Left ventricle myocardium superior (tissue), 1 donor: ENCODE measurements at places on chromosomes 1 and 21. TPM values are rescaled to one million over a fixed set of nuclear protein-coding genes. Genes with fewer than 3 reads are reported as not detected.

DNA sequence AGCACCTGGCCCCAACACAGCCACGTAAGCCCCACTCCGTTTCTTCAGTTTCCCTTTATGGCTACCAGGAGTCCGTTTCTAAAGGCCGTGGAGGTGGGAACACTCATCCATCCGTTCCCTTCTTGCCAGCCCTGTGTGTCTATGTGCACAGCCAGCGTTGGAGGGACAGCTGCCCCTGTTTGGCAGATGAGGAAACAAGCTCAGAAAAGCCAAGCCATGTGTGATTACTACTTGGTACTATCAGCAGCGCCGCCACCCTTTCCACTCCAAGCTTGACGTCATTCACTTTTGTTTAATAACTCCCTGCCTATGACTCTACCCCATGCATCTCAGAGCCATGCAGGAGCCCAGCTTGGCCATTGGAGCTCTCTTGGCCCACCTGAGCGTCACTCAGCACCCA lies 3.5 kb downstream of the LRP8 start:
- DNase-seq = no peak

- no peak for DNase-seq
Measured at GRCh38 chr1:176325664-176326063, 118.6 kb upstream of the COP1 start.

DNA sequence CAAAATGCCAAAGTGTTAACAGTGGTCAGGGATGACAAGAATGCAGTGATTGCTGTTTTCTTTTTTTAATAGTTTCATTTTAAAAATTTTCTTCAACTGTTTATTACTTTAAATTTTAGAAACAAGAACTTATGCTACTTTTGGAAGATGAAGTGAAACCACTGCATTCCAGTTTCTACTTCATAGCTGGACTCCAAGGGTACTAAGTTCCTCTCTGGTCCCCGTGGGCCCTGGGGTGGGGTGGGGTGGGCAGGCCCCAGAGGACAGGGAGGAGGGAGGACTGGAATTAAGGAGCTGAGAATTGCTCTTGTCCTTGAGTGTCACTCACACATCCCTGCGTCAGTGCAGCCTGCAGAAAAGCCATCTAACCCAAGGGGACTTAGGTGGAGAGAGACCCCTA lies 97.3 kb downstream of the RAVER2 start:
- DNase-seq = no peak

DNA sequence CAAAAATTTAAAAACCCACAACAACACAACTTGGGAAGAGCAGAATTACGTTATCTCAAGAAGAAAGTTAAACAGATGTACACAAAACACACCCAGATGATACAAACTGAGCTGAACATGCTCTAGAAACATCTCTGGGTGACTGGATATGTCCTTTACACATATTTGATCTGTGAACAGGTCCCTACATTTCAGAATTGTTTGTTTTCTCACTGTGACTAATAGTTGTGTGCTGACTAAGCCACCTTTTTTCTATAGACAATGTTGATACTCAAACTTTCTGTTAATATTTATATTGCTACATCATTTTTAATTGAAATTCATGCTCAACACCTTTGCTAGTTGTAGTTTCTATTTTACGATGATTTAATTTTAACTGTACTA lies 1.0 kb upstream of the F11R start:
- DNase-seq = no peak

GRCh38 chr1:234842726-234843641 lies 233.0 kb upstream of the IRF2BP2 start:
- peak; percentile 79 for DNase-seq

DNA sequence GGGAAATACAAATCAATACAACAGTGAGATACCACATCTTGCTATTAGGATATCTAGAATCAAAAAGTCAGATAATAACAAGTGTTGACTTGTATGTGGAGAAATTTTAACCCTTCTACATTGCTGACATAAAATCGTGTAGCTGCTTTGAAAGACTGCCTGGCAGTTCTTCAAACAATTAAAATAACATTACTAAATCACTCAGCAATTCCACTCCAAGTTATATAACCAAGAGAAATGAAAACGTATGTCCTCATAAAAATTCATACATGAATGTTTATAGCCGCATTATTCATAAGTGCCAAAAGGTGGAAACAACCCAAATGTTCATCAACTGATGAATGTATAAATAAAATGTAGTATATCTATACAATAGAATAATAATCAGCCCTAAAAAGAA lies 164.6 kb downstream of the RASAL2 start:
- DNase-seq = no peak

OPRD1 gene
- total RNA-seq = not detected

ASPM gene
- total RNA-seq = 0.40 TPM

KLF17 gene
- total RNA-seq = not detected

CDC14A gene
- total RNA-seq = 2.6 TPM

CFHR3 gene
- not detected for total RNA-seq

MIER1 gene
- 19.1 TPM for total RNA-seq
